ENCODE measurements at places on chromosomes 16 and 17.

DNA sequence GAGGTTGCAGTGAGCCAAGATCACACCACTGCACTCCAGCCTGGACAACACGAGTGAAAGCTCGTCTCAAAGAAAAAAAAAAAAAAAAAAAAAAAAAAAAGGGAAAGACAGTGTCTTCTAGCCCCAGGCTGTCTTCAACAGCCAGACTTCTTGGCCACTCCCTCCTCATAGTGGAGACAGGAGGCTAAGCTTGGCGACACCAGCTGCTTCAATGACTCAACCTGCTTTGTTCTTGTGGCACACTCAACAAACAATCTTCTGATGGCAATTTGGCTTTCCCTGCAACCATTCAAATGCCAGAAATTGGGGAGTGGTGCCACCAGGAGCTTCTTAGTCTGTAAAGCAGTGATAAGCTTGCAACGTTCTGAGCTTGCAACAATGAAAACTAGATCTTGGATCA lies 290.4 kb upstream of the DYNLRB2 start:
- DNase-seq = no peak
- H3K4me1 ChIP-seq = no peaks in the 10 kb centered on the region
- H3K36me3 ChIP-seq = no peaks in the 10 kb centered on the region
- no peak overlapping the region for H3K27ac ChIP-seq
- no peaks in the 10 kb centered on the region for H3K27me3 ChIP-seq

GRCh38 chr16:14600164-14600563 lies 29.9 kb downstream of the PARN start:
- H3K4me3 ChIP-seq = no peak overlapping the region
- no peaks in the 10 kb centered on the region for H3K36me3 ChIP-seq
- no peaks in the 10 kb centered on the region for H3K27me3 ChIP-seq
- H3K4me1 ChIP-seq = no peaks in the 10 kb centered on the region
- H3K27ac ChIP-seq = no peak overlapping the region

DNA sequence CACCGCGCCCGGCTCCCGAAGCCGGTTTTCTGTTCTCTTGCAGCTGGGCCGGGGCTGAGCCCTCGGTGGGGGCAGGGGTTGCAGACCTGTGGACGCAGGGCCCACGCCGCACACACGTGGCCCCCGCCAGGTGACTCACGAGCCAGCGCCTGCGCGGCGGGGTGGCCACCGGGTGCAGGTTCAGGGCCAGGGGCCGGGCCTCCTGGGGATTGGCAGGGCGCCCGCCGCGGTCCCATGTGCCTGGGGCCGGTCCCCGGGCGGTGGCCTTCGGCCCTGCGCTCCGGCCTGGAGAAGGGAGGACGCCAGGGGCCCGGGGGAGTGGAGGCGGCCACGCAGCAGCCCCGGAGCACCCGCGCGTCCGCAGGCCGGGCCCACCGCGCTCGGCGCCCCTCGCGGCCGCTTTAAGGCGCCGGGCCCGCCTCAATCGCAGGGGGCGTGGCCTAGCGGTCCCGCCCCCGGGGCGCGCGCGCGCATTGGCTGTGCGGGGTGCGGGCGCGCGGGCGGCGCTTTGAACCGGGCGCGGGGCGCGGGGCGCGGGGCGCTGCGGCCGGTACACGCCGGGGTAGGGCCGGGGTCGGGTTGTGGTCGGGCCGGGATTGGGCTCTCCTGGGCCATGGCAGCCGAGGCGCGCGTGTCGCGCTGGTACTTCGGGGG lies at the start of gene SLC25A10:
SLC25A10 (plus strand) TSS at position 471 of the 654 bp plus-strand sequence; CDS start at position 614, 143 bp downstream.
- peak; percentile 94 for DNase-seq
- H3K27me3 ChIP-seq = no peaks in the 10 kb centered on the region
- peaks cover 5% of the 10 kb centered on the region for H3K36me3 ChIP-seq
- H3K27ac ChIP-seq = peak within 1 kb of the TSS; percentile 58

- peak; percentile 41 for DNase-seq
- H3K4me3 ChIP-seq = peak overlapping the region; percentile 96
- H3K36me3 ChIP-seq = no peaks in the 10 kb centered on the region
- peaks cover 48% of the 10 kb centered on the region for H3K4me1 ChIP-seq
These were observed 1.5 kb downstream of the PLA2G15 start for GRCh38 chr16:68246666-68247065.

- peak overlapping the region; percentile 72 for H3K27ac ChIP-seq
- H3K4me3 ChIP-seq = peak overlapping the region; percentile 36
- no peaks in the 10 kb centered on the region for H3K27me3 ChIP-seq
These were observed 15.7 kb downstream of the ADCY7 start for GRCh38 chr16:50282010-50282538.

DNA sequence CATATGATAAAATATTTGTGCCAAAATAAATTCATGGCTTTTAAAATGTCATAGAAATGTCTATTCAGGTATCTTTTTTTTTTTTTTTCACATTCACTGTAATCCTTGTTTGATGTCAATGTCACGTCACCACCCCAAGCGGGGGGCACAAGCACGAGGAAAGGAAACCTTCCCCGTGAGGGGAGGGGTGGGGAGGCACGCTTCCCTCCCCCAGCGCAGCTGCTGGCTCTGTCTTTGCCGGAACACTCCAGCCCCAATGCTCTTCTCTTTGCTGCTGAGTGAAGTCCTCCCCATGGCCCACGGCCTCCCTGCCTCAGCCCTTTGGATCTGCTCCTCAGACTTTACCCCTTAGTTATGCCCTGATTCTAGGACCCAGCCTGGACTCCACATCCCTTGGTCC lies 1.5 kb downstream of the SLC35G3 start:
- no peaks in the 10 kb centered on the region for H3K4me1 ChIP-seq
- H3K4me3 ChIP-seq = no peak overlapping the region
- DNase-seq = no peak
- H3K27me3 ChIP-seq = 0 out of 2 replicates have a peak, but pooled peaks cover 4% of the 10 kb centered on the region

GRCh38 chr17:9436630-9437029 lies 139.0 kb downstream of the STX8 start:
- H3K36me3 ChIP-seq = no peaks in the 10 kb centered on the region
- peaks cover 18% of the 10 kb centered on the region for H3K4me1 ChIP-seq
- no peak overlapping the region for H3K27ac ChIP-seq
- DNase-seq = no peak
- peaks cover 35% of the 10 kb centered on the region for H3K27me3 ChIP-seq

GRCh38 chr16:89801800-89802199 lies 14.6 kb downstream of the FANCA start:
- H3K4me3 ChIP-seq = no peak overlapping the region
- DNase-seq = no peak
- H3K27ac ChIP-seq = no peak overlapping the region
- no peaks in the 10 kb centered on the region for H3K36me3 ChIP-seq
- H3K4me1 ChIP-seq = no peaks in the 10 kb centered on the region
- no peaks in the 10 kb centered on the region for H3K27me3 ChIP-seq

- no peaks in the 10 kb centered on the region for H3K27me3 ChIP-seq
- H3K27ac ChIP-seq = no peak overlapping the region
- H3K4me3 ChIP-seq = no peak overlapping the region
- no peak for DNase-seq
These were observed 241.0 kb downstream of the GRIN2A start for GRCh38 chr16:9941245-9941644.

- H3K36me3 ChIP-seq = no peaks in the 10 kb centered on the region
- no peak for DNase-seq
- H3K27ac ChIP-seq = no peak overlapping the region
- no peak overlapping the region for H3K4me3 ChIP-seq
These were observed 6.4 kb upstream of the CCDC57 start for GRCh38 chr17:82219083-82219482.

DNA sequence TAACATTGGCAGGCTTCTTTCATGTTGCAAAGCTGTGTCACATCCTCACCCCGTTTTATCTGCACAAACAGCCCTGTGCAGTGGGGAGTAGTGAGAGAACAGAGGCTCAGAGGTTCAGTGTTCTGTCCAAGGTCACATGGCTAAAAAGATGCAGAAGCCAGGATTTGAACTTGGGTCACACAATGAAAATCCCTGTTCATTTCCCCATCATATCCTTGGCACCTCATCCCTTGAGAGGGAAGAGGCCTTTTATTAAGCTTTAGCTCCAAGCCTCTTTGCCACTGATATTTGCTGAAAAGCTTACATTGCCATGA lies 106.6 kb downstream of the AMFR start:
- H3K4me3 ChIP-seq = no peak overlapping the region
- DNase-seq = no peak
- no peak overlapping the region for H3K27ac ChIP-seq
- no peaks in the 10 kb centered on the region for H3K4me1 ChIP-seq

DNA sequence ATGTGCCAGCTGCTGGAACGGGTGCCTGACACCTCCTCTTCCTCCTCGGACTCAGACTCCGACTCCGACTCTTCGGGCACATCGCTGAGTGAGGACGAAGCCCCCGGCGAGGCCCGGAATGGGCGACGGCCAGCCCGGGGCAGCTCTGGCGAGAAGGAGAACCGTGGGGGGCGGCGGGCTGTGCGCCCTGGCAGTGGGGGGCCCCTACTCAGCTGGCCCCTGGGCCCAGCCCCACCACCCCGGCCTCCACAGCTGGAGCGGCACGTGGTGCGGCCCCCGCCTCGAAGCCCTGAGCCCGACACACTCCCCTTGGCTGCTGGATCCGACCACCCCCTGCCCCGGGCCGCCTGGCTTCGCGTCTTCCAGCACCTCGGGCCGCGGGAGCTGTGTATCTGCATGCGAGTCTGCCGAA lies 6.8 kb downstream of the FBXL19 start:
- H3K4me3 ChIP-seq = no peak overlapping the region
- DNase-seq = no peak
- no peaks in the 10 kb centered on the region for H3K27me3 ChIP-seq
- no peaks in the 10 kb centered on the region for H3K36me3 ChIP-seq

DNA sequence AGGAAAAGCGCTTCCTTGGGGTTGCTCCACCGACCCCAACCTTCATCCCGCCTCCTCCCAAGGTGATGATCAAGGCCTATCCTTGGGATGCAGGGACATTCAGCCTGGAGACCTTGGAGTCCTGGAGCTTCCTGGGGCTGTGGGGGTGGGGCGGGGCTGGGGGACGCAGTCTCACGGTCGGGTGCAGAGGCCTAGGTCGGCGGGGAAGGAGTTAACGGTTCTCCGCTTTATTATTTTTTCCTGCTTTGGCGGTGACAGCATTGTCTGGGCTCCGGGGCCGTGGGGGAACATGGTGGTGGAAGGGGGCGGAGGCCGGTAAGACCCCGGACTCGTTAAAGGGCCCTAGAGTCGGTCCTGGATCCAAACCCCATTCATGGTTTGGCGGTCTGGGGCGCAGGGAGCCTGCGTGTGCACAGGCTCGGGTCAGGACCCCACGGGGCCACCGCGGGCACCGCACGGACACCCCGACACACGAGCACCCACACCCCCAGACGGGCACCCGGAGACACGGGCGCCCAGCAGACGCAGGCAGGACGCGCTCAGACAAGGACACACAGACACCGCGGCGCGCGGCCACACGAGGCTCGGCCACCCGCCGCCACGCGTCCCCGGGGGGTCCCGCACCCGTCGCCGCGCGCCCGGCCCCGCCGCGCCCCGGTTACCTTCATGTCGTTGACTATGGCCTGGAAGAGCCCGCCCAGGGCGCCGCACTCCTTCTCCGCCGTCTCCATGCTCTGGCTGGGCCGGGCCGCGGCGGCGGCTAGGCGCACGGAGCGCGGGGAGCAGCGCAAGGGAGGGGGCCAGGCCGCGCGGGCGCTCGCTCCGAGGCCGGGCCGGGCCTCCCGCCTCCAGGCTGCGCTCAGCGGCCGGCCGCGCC lies 554 bp downstream of the MTSS2 start:
- H3K27ac ChIP-seq = no peak overlapping the region
- H3K4me1 ChIP-seq = no peaks in the 10 kb centered on the region
- DNase-seq = no peak
- no peaks in the 10 kb centered on the region for H3K27me3 ChIP-seq

DNA sequence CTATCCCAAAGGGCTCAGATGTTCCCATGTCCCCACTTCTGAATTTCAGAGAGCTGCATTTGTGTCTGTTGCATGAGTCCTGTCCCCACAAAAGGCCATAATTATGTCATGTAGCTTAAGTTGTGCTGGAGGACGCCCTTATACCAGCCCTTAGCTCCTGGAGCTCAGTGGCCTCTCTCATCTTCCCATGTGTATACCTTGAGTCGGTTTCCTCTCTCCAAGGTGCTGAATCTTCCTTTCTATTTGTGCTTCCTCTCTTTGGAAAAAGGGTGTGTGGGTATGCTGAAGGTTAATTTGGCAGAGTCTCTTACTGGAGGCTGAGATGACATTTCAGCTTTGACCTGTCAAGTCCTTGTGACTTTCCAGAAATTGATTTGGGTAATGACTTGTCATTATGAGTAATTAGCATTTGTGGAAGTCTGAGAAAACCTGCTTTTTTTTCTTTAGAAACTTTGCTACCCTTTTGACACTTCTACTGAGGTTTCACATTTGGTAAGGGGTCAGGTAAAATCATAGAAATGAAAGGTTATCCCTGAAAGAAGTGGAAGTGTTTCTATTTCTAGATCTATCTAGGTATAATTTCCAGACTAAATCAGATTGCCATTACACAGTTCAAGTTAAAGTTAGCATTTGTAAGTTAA lies 185.4 kb downstream of the ABCC12 start:
- no peaks in the 10 kb centered on the region for H3K36me3 ChIP-seq
- no peaks in the 10 kb centered on the region for H3K27me3 ChIP-seq
- no peak for DNase-seq
- no peak overlapping the region for H3K27ac ChIP-seq

DNA sequence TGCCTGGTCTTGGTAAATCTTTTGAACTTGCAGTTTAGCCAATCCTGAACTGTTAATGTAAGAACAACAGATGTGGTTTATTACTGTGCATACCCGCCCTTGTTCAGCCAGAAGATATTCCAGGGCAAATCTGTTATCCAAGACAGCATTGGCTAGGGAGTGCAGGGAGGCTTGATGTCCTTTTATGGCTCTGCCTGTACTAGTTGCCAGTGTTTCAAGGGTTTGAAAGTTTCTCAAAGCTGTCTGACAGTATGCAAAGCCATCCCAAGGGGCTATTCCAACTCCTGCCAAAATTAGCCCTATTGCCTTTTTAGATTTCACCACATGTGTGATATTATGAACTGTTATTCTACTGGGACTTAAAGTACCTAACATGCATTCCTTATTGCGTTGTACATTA lies 30.1 kb downstream of the LCMT1 start:
- H3K4me3 ChIP-seq = no peak overlapping the region
- no peak for DNase-seq
- no peaks in the 10 kb centered on the region for H3K27me3 ChIP-seq
- no peak overlapping the region for H3K27ac ChIP-seq
- no peaks in the 10 kb centered on the region for H3K36me3 ChIP-seq

GRCh38 chr17:76077584-76078110 lies 1.3 kb upstream of the ZACN start:
- H3K27me3 ChIP-seq = peaks cover 61% of the 10 kb centered on the region
- DNase-seq = no peak
- no peaks in the 10 kb centered on the region for H3K4me1 ChIP-seq
- H3K27ac ChIP-seq = no peak overlapping the region
- no peak overlapping the region for H3K4me3 ChIP-seq

GRCh38 chr17:68775969-68776368 lies 174.8 kb upstream of the FAM20A start:
- H3K4me1 ChIP-seq = peaks cover 17% of the 10 kb centered on the region
- H3K27ac ChIP-seq = no peak overlapping the region
- H3K4me3 ChIP-seq = no peak overlapping the region
- H3K36me3 ChIP-seq = no peaks in the 10 kb centered on the region
- peaks cover 31% of the 10 kb centered on the region for H3K27me3 ChIP-seq

GRCh38 chr17:80005360-80006338 lies 30.0 kb downstream of the TBC1D16 start:
- 0 out of 2 replicates have a peak, but pooled peaks cover 3% of the 10 kb centered on the region for H3K4me1 ChIP-seq
- H3K36me3 ChIP-seq = no peaks in the 10 kb centered on the region
- no peak overlapping the region for H3K4me3 ChIP-seq

Measured in MM.1S (cell line).